ENCODE measurements at places on chromosomes 4 and X.

DNA sequence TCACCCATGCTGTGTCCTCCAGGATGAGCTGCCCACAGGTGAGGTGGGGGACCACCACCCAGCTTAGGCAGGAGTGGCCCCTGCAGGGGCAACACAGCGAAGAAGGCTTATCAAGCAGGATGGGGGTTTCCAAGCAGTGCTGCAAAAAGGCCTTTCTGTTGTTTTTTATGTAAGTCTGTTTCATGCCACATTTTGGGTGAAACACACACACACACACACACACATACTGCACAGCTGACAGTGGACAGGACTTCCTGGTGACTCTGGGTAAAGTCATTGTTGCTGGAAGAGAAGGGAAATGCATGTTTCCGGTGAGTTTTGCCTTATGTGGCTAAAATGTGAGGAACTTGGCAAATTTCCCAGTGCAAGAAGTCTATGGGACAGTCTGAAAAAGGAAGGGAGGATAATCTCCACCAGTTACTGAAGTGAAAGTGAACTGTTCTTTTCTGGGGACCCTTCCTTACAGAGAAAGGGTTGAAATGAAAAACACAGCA lies 119.2 kb downstream of the IRF2 start:
- peak; percentile 40 for DNase-seq

DNA sequence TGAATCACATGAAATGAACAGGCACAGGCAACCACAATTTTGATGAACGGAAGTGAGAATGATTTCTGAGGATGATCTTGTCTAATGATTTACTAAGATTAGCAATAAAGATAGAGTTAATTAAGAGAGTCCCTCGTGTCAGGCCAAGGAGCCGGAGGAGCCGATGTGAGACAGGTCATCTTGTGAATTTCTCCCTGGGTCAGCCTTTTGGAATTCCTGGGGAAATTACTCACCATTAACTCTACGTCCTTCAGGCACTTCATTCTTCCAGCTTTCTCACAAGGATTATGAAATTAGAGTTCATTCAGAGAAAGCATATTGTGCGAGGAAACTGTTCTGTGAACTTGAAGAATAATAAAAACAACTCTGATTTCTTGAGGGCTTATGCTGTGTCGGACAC lies 86.7 kb downstream of the PSAPL1 start:
- DNase-seq, result peak; percentile 77

GRCh38 chr4:91111556-91111955 lies 984.4 kb downstream of the CCSER1 start:
- DNase-seq, result peak; percentile 70

- no peak for DNase-seq
Observed at GRCh38 chr4:156290811-156291210, 337.1 kb upstream of the CTSO start.

- DNase-seq, result no peak
Observed at GRCh38 chrX:49082271-49082871, 2.7 kb upstream of the WDR45 start.

- peak; percentile 0 for DNase-seq
Observed at GRCh38 chrX:66410806-66411205, 228.1 kb downstream of the EDA2R start.

DNA sequence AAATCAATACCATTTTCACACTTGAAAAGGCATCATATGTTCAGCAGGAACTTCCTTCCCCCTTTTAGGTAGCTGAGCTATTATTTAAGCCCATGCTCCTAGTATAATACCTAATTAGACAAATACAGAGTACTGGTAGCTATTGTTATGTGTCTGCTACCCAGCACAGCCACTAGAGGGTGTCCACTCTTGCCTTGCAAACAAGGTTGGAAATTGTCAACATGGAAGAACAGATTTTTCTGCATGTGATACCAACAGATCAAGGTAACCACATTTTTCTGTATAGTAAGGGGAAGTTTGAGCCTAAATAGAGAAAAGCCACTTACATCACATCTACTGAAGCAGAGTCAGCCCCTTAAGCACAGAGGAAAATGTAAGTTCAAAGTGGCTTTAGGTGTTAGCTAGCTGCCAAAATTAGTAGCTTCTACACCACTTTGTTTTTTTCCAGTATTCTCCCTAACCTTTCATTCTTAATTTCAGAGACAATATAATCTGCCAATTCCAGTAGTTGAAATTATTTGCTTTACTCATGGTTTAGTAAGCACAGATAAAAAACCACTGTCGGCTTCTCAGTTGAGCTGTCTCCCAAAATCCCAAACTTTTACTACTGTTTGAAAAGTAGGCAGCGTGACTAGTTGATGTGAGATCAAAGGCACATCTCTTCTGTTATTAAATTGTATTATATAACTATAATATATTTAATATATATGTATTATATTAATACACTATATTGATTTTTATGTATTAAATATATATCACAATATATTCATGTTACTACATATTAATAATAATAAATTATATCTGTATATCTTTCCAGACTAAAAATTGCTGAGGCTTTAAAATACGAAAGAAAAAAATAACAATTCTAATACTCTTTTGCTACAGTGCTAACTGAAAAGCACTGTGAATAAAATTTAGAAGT lies 38.2 kb downstream of the EDNRA start:
- peak; percentile 57 for DNase-seq

DNA sequence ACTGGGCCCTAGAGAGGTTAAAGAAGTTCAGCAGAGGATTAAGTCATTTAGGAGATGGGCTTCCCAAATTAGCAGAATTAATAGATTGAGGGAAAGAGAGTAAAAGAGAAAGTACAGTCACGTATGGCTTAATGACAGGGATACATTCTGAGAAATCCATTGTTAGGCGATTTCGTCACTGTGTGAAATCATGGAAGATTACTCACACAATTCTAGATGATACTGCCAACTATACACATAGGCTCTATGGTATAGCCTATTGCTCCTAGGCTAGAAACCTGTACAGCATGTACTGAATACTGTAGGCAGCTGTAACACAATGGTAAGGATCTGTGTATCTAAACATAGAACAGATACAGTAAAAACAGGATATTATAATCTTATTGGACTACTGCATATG lies 180.6 kb downstream of the RNF150 start:
- DNase-seq, result no peak

Data from ACHN (cell line).